HepG2 (cell line): ENCODE measurements at places on chromosomes 1 and 21. TPM values are rescaled to one million over a fixed set of nuclear protein-coding genes. Genes with fewer than 3 reads are reported as not detected.

CLDN8 gene
- not detected in 2 replicates for total RNA-seq

GBP7 gene
- not detected in 2 replicates for total RNA-seq

FLG2 gene
- not detected in 2 replicates for total RNA-seq

TTC4 gene
- 24.7 and 36.9 TPM in 2 replicates for total RNA-seq

F13B gene
- 1.9 and 2.7 TPM in 2 replicates for total RNA-seq

TRPM2 gene
- 0.07 TPM in 1 of 2 replicates, not detected in the other for total RNA-seq

NPHS2 gene
- not detected in 2 replicates for total RNA-seq

PDZK1 gene
- 46.4 and 65.0 TPM in 2 replicates for total RNA-seq

S100A3 gene
- 2.5 and 2.8 TPM in 2 replicates for total RNA-seq

PER3 gene
- total RNA-seq = 3.0 and 3.3 TPM in 2 replicates

TFF3 gene
- total RNA-seq = 7.9 and 14.2 TPM in 2 replicates

PTGFR gene
- total RNA-seq = not detected in 2 replicates

AKR7A3 gene
- 0.15 and 1.00 TPM in 2 replicates for total RNA-seq

SEMA4A gene
- 0.09 TPM in 1 of 2 replicates, not detected in the other for total RNA-seq

C1orf50 gene
- 4.8 and 5.3 TPM in 2 replicates for total RNA-seq

PDZK1IP1 gene
- total RNA-seq = 0.24 TPM in 1 of 2 replicates, not detected in the other

LHX8 gene
- not detected in 2 replicates for total RNA-seq

LAMC2 gene
- not detected in 2 replicates for total RNA-seq

CHRM3 gene
- total RNA-seq = not detected in 2 replicates

CCNL2 gene
- total RNA-seq = 19.6 and 105 TPM in 2 replicates

CXADR gene
- 57.0 and 86.8 TPM in 2 replicates for total RNA-seq

ITLN2 gene
- not detected in 2 replicates for total RNA-seq

SELENBP1 gene
- 29.0 and 30.2 TPM in 2 replicates for total RNA-seq

DYNLT5 gene
- not detected in 2 replicates for total RNA-seq

DCDC2B gene
- not detected in 2 replicates for total RNA-seq

KRTAP26-1 gene
- total RNA-seq = not detected in 2 replicates

ZNF683 gene
- not detected in 2 replicates for total RNA-seq

FCER1A gene
- total RNA-seq = not detected in 2 replicates

GJC2 gene
- total RNA-seq = 1.6 and 3.8 TPM in 2 replicates

C1orf185 gene
- not detected in 2 replicates for total RNA-seq

PLD5 gene
- total RNA-seq = not detected in 2 replicates

S100A16 gene
- 46.0 and 51.2 TPM in 2 replicates for total RNA-seq

UBXN10 gene
- total RNA-seq = 0.04 TPM in 1 of 2 replicates, not detected in the other

FMO2 gene
- not detected in 2 replicates for total RNA-seq

FCRL4 gene
- total RNA-seq = not detected in 2 replicates

KIF26B gene
- 0.03 and 0.09 TPM in 2 replicates for total RNA-seq

RYR2 gene
- not detected in 2 replicates for total RNA-seq

THEMIS2 gene
- total RNA-seq = 0.38 and 0.46 TPM in 2 replicates

OR2T2 gene
- not detected in 2 replicates for total RNA-seq

C1orf94 gene
- total RNA-seq = not detected in 2 replicates

PRR9 gene
- not detected in 2 replicates for total RNA-seq

F5 gene
- 38.3 and 38.5 TPM in 2 replicates for total RNA-seq
